ENCODE measurements at places on chromosomes 1 and 21.

GRCh38 chr1:226632922-226633351 is 84.4 kb downstream of the STUM start:
- peak; percentile 94 for DNase-seq

GRCh38 chr1:21269461-21270085 is 20.7 kb downstream of the ECE1 start:
- DNase-seq, result no peak

DNA sequence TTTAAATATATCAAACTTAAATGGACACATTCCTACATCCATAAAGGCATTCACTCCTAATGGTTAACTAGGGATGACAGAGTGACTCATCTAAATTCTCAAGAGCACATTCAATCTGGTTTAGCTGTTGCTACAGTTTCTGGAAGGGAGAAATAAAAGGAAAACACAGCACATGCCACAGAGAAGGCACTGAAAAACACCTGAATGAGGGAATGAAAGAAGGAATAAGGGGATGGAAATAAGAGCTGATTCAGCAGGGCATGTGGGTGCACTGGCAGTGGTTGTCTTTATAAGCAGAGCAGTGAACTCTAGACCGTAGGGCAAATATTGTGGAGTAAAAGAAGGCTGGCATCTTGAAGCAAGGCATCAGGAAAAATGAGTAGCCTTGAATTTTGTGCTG is 79.3 kb downstream of the LHX4 start:
- DNase-seq, result no peak

DNA sequence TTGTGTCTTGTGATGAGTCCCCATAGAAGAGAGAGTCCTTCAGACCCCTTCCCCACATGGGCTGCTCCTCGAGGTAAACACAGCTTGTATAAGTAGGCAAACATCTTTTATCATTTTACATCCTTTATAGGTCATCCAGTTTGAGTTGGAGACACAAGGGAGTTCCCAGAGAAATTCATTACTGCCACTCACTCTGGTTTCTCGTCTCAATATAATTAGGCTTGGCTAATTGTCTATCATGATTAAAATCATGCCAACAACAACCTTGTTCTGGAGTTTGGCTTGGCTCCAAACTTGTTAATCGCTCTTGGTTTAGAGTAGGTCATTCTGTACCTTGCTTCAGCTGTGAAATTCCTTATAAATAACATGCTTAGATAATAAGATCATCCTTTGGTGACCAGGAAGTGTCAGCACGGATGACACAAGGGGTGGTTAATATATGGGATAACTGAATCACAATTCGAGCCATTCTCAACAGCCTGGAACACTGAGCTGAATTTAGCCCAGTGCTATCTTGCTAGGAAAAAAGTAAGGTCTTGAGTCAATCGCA is 70.7 kb upstream of the DAB1 start:
- no peak for DNase-seq

DNA sequence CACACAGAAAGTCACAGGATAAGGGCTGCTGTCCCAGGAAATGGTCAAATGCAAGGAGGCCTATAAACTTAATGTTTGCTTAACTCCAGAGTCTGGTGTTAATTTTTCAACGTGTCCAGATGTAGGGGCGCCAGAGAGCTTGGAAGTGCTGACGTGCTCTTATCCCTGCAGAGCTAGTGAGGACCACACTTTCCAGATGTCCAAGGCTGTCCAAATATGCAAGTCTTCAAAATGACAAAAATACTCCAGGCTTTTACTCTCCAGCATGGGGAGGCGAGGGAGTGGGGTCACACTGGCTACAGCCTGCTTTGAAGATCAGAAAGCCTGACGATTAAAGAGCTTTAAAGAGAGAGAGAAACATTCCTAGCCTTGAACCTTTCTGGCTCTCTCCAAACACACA is 57.6 kb downstream of the ABCA4 start:
- peak; percentile 30 for DNase-seq

GRCh38 chr1:43274804-43275180 is 5.0 kb downstream of the TMEM125 start:
- DNase-seq, result no peak

DNA sequence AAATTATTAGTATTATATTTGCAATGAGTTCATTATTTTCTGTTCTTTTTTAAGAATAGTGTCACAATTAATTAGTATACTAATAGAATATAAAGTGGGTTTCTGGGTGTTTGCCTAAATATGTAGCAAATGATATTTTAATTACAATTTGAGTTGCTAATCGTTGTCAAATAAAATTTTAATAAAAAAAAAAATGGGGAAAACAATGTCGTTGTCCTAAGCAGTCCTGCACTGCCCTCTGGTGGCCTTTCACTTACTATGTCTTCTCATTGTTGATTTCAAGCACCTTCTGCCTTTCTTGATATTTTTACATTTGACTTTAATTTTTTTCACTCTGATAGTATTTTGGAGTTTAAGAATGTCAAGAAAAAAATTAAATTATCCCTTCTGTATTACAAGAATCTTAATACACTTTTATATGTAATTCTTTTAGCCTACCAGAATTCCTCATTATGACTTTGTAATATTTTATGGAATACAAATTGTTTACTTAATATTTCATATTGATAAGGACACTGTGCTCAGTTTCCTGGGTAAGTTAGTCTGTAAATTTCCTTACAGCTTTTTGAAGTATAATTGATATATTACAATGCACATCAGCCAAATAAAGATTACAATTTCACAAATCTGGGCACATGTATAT is 104.5 kb upstream of the FMN2 start:
- peak; percentile 76 for DNase-seq

DNA sequence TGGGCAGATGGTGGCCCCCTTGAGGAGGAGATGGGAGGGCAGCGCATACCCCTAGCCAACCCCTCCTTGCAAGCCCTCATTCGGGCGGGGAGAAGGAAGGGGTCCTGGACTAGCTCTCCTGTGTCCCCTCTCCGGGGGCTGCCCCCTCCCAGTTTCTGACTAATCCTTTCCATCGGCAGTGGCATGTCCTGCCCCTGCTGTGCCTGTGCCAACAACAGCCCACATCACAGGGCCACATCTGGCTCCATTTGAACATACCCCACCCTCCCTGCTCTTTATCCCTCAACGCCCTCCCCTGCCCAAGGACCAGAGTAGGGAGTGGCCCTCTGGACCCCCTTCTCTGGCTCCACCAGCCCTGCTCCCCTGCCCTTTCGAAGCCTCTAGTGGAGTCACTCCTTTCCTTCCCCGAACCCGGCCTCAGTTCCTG is 11.0 kb upstream of the LMNA start:
- DNase-seq, result peak; percentile 47

GRCh38 chr1:59685101-59685500 is 129.6 kb upstream of the HOOK1 start:
- DNase-seq, result no peak

- DNase-seq, result peak; percentile 62
Observed at GRCh38 chr21:41712730-41713129, 54.1 kb downstream of the RIPK4 start.

DNA sequence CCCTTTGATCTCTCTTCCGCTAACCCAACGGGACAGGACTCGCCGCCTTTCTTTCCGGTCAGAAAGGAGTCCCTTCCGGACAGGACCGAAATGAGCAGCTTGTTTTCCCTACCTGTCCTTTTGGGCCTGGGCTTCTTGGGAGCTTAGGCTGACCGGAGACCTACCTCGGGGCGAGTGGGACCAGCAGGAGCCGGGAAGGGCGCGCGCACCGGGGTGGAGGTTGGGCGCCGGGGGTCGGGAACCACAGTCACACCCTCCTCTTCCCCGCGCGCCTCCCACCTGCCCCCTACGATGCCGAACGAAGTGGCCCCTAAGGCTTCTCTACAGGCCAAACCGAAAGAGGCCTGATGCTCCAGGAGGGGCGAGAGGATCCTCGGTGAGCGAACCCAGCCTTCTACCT is 95.2 kb downstream of the PRKAB2 start:
- DNase-seq, result no peak

- DNase-seq, result no peak
Observed at GRCh38 chr1:53918343-53918742, 24.4 kb downstream of the DIO1 start.

DNA sequence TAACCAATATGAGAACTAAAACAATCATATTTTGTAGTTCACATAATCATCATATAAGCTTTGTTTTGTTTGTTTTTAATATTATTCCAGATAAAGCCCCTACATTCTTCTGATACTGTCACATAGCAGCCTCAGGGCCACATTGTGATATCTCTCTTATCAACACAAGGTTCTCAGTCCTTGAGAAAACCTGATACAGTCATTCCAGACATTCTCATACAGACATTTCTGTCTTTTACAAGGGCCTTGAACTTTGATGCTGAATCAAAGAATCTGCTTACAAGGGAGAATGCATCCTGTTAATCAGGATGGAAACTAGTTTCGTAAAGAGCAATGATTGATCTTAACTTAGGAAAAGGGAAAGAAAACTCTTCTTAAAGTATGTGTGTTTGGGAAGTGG is 12.7 kb upstream of the VCAM1 start:
- DNase-seq, result no peak

- no peak for DNase-seq
Observed at GRCh38 chr1:29990304-29990703, 733.1 kb downstream of the MATN1 start.

- peak; percentile 34 for DNase-seq
Observed at GRCh38 chr1:27519331-27520258, 29.6 kb upstream of the WASF2 start.

DNA sequence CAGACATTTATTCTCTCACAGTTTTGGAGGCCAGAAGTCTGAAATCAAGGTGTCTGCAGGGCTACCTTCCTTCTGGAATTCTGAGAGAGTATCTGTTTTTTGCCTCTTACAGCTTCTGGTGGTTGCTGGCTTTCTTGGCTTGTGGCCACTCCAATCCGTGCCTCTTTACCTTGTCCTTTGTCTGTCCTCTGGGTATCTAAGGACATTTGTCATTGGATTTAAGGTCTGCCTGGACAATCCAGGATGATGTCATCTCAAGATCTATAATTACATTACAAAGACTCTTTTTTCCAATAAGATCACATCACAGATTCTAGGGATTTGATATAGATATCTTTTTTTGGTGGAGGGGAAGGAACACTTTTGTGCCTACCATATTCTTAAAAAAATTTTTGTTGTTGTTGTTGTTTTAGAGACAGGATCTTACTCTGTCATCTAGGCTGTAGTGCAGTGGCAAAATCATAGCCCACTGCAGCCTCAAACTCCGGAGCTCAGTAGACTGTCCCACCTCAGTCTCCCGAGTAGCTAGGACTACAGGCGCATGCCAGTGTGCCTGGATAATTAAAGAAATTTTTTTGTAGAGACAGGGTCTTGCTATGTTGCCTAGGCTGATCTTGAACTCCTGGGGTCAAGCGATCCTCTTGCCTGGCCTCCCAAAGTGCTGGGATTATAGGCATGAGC is 61.9 kb downstream of the XPR1 start:
- DNase-seq, result no peak

- DNase-seq, result no peak
Observed at GRCh38 chr1:223460566-223461189, 67.5 kb downstream of the CCDC185 start.

- no peak for DNase-seq
Observed at GRCh38 chr1:181249186-181249585, 160.7 kb downstream of the IER5 start.

DNA sequence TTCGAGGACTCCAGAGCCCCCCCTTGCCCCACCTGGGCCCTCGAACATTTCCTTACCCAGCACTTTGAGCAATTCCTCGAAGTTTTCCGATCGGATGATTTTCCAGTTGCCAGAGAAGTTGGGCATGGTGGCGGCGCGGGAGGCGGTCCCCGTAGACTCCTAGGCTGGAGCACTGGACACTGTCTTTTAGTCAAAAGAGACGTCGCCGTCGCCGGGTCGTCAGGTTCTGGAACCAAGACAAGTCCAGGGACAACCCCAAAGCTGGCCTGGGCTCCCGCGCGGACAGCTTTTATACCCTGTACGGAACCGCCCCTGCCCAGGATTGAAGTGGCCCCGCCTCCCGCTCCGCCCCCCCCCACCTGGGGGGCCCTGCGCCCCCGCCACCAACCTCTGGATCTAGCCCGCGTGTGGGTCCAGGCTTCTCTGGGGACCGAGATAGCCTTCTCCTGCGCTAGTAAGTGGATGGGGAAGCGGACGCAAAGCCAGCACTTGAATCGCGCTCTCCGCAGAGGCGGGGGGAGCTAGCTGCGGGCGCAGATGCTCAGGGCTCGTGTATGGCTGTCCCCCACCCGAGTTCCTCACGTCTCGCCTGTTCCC is at the start of gene CRABP2:
CRABP2 (minus strand) TSS at position 263 of the 597 bp plus-strand sequence; CDS start at position 126, 137 bp downstream.
- DNase-seq, result peak; percentile 77

DNA sequence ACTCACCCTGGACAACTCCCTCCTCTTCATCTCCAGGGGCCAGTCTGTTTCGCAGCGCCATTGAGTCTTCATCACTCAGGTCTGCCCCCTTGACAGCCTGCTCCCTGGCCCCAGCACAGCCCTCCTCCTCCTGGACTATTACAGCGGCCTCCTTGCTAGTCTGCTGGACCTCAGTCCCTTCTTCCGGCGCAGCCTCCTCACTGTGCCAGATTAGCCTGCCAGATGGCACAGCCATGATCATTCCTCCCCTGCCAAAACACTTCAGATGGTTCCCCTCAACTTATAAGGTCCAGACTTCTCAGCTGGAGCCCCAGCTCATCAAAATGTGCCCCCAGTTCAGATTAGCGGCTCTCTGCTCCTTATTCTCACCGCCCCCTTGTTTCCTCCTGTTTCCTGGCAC is 7.0 kb upstream of the CELSR2 start:
- no peak for DNase-seq

DNA sequence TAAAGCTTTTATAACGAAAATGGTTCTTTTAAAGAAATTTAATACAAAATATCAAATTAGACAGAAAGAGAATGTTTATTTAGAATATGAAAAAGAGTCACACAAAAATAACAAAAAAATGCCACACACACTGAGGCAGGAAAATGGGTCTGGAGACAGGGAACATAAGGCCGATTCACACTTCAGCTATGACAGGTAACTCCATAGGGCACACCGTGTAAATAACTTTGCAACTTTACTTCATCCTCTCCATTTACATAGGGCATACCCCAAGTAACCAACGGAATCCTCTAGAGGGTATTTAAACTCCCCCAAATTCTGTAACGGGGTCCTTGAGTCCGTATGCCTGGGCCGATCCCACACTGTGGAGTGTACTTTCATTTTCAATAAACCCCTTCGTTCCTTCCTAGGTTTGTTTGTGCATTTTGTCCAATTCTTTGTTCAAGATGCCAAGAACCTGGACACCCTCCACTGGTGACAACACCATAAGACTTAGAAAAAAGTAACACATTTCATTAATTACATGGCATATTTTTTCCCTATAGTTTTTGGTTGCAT is 23.1 kb upstream of the PTGS2 start:
- DNase-seq, result no peak

DNA sequence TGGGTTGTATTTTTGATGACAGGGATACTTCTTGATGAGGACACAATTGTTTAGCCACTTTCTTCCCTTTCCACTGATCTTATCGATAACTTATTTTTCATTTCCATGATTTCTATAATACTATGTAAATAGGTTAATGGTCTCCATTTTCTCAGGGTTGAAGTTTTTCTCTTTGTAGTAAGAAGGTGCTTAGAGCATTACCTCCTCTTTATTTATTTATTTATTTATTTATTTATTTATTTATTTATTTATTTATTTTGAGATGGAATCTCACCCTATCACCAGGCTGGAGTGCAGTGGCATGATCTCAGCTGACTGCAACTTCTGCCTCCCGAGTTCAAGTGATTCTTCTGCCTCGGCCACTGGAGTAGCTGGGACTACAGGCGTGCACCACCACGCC is 70.4 kb downstream of the UBE4B start:
- no peak for DNase-seq
